Adipocyte (in vitro differentiated cells): ENCODE measurements at places on chromosomes 6 and 20.

- DNase-seq = peak; percentile 51
These were observed 159.1 kb upstream of the PREP start for GRCh38 chr6:105562027-105562426.

GRCh38 chr6:122268394-122268793 is 131.1 kb upstream of the HSF2 start:
- DNase-seq = no peak

GRCh38 chr20:33450867-33451266 is 7.3 kb upstream of the SNTA1 start:
- no peak for DNase-seq

- peak; percentile 94 for DNase-seq
These were observed at the start of gene EPHA7 for GRCh38 chr6:93419304-93420162. EPHA7 (minus strand) TSS chr6:93419559; CDS start chr6:93419341, 218 bp downstream.

DNA sequence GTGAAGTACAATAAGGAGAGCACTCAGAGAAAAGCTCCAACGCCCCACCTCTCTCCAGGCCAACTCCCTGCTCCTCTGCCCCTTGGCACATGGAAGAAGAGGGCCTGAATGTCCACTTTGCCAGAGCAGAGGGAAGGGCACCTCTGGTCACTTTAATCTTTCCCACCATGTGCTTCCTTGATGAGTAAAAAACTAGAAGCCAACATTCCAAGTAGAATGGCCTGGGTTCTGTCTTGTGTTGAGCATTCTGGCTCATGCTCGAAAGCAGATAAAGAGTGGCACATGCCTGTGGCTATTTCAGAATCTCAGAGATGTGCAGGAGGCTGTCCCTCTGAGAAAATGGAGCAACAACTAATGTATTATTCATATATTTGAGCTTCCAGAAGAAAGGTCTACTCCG is 177.4 kb upstream of the PLN start:
- DNase-seq = peak; percentile 13

DNA sequence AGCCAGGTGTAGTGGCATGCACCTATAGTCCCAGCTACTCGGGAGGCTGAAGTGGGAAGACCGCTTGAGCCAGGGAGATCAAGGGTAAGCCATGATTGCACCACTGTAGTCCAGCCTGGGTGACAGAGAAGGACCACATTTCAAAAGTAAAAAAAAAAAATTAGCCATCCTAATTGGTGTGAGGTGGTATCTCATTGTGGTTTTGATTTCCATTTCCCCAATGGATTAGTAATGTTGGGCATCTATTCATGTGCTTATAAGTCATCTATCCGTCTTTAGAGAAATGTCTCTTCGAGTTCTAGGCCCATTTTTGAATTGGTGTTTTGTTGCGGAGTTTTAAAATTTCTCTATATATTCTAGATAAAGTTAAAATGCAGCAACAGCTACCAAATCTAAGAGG is 21.7 kb downstream of the ABHD12 start:
- DNase-seq = no peak

- peak; percentile 97 for DNase-seq
These were observed at the start of gene MTHFD1L for GRCh38 chr6:150865406-150866146. MTHFD1L (plus strand) TSS chr6:150865702; CDS start chr6:150865823, 121 bp downstream.

GRCh38 chr6:145557474-145557873 is 177.8 kb downstream of the EPM2A start:
- DNase-seq = no peak

- no peak for DNase-seq
These were observed 115.1 kb downstream of the MAN1A1 start for GRCh38 chr6:119234457-119234856.

- no peak for DNase-seq
These were observed 42.4 kb upstream of the DDR1 start for GRCh38 chr6:30841644-30842504.

DNA sequence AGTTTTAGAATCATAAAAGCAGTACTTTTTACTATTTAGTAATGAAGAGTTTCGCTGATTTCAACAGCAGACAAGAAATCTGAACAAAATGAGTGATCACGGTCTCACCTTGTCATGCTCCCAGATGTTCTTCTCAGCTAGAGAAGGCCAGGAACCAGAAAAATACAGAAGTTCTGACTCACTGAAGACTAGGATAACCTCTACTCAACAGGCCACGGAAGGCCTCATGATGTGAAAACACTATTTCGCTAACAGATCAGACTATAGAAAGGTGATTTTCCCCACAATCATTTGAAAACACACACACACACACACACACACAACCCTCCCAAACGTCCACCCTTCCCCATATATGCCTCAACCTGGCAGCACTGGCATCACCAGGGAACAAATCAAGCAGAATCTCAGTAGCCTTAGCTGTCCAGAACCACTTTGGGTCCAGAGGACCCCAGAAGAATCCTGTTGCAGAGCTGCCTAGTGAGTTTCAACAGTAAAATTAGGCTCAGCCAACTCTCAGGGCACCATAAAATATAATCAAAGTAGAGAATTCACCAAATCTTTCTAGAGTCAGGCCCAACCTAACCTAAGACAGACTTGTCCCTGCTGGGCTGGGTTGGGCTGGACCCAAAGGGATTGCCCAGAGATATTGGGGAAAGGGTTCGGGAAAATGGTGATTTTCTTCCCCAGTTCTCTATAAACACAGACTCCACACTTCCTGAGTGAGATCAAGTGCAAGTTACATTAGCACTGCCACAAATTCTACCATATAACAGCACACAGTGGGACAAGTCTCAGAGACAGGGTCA is 7.9 kb downstream of the EXOC2 start:
- peak; percentile 37 for DNase-seq

DNA sequence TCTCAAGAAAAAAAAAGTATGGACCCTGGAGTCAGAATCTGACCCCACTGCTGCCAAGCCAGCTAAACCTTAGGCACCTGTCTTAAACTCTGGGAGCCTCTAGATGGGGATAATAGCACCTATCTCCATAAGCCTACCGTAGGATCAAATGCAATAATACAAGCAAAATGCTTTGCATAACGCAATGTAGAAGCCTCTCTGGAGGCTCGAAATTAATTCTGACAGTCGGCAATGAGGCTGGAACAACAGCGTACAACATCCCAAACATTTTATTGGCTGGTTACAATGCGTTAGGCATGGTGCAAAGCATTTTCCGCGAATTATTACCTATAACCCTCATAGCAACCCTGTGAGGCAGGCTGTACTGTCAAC is 521 bp downstream of the CDK5RAP1 start:
- DNase-seq = no peak

- no peak for DNase-seq
These were observed 27.3 kb downstream of the RIMS1 start for GRCh38 chr6:71913444-71914234.

DNA sequence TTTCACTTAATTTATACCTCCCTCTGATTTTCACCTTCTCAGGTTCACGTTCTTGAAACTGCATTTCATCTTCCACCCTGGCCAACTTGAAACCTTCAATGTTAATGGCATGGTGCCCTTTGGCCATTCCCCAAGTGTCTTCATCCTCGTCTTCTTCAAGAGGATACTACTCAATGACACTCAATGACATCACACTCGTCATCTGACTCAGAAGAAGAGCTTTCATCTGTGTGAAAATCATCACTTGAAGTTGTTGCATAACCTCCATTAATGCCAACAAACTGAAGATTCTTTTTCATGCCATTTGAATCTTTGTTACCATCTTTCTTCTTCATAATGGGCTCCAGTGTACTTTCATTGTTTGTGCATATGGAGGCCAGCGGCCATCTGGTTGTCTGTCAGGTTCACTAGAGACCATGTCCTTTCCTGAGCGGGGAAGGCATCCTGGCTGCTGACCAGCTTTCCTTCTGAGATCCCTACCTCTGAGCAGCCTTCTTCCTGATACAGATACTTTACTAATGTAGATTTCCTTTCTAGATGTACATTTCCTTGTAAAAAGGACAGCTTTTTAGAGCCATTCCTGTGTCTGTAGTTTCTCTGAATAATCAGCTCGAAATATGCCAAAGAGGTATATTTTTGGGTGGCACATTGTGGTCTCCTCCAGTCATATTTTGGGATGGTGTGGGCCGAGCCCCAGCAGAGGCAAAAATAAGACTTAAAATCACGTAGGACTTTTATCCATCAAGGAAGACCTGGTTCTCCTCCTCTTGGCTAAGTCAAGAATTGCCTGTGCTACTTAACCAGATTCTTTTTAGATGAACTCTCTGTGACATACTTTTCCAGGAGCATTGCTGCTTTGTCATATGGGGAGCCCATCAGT is 21.3 kb downstream of the TRMT6 start:
- no peak for DNase-seq

- DNase-seq = peak; percentile 86
These were observed 19.6 kb upstream of the TRAM2 start for GRCh38 chr6:52596371-52597028.
